DND-41 (cell line): ENCODE measurements at places on chromosomes 3 and 15.

DNA sequence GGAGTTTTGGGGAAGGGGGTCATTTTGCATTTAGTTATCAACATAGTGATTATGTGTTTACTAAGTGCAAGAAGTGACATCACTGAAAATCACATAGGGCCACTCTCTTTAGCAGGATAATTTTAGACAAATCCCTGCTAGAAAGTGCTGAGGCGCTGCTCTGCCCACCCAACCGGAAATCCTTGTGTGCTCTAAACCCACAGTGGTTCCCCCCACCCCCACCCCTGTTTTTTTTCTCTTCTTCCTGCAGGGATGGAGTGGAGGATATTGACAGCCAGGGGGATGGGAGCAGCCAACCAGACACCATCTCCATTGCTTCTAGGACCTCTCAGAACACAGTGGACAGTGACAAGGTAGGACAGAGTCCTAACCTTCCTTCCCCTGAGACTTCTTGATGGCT is 234.2 kb upstream of the UMPS start:
- DNase-seq = no peak

- no peak for DNase-seq
Measured at GRCh38 chr15:69305933-69306568, 7.3 kb downstream of the PAQR5 start.

DNA sequence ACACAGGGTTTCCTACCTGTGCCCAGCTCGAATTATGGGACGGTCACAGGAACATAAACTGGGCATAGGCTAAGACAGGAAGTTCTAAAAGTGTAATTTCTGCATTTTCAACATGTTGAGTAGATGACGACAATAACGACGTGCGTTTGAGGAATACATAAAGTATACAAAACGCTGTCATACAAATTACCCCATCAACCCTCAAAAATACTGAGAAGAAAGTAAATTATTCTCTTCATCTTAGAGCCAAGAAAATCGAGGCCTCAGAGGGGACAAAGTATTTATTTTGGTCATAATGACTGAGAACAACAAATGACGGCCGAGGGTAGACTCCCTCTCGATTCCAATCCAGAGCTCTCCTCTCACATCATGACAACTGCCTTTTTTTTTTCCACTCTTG is 60.8 kb downstream of the RUBCN start:
- no peak for DNase-seq

DNA sequence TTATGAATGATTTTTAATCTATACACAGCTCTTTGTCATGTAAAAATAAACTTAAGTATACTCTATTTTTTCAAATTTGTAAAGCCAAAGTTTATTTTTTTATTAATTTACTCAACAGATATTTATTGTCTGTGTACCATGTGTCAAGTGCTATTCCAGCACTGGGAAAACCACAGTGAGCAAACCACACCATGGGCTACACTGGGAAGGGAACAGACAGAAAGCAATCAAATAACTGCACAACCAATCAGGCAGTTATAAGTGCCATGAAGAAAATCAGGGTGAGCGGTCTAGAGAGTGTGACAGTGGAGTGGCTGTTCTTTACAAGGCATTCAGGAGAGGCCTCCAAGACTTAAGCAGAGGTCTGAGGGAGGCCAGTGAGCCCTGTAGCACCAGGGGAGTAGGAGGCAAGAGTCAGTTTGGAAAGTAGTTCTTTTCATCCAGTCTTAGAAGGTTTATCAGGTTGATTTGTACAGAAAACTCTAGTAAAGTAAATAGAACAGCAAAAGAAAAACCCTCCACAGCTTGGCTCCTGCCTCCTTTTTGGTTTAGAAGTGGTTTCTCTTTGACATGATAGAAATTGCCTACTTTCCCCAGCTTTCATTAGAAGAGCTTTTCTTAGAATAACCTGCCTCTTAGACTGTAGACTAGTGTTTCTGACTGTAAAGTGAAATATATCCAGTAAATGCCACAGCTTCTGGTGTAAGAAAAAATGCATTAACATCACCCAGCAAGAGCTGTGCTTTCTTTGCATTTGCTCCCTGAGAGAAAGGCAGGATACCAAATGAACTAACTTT is 13.7 kb downstream of the EIF2AK4 start:
- DNase-seq = no peak

GRCh38 chr3:114114719-114115118 is 58.2 kb downstream of the QTRT2 start:
- no peak for DNase-seq

DNA sequence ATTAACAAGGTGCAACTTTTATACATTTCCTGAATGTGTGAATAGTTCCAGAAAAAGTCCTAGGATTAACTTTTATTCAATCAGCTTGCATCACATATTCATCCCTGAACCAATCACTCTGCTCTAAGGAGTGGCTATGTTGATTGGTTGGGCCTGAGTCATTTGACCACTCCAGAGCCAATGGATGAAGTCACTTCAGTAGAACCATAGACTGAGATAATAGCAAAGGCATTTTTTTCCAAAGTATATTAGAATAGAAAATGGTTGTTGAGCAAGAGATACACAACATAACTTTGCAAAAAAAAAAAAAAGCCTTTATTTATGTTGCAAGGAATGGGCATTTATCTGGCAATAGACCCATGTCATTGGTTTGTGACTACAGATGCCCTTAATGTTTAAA is 55.5 kb upstream of the AGTR1 start:
- DNase-seq = no peak

DNA sequence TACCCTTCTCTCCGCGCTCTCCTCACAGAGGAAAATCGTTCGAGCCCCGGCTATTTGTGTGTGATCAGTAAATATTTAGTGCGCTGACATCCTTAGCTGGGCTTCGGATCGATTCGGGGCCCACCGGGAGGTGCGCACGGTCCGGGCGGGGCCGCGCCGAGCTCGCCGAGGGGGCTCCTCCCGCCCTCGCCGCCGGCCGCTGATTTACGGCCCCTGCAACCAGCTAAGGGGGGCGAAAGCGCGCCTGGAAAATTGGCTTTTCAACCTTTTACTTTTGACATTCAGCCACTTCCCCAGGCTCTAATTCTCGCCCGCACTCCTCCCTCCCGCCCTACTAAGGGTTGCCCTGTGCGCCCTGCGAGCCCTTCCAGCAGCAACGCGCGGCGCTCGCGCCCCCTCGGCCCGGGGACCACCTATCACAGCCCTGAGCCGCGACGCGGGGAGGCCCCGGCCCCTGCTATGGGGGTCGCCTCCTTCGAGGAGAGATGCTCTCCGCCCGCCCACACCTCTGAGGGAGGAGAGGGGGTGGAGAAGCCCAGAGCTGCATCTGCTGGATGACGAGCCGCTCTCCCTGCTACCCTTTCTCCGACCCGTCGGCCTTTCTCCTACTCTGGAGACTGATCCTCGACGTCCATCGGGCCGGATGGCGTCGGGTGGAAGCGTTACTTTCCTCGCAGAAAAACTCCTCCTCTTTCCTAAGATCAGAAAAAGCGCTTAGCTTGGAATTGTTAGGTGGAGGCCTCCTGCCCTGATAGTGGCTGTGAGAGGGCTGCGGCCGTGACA is 7.8 kb upstream of the NR2F2 start:
- DNase-seq = no peak

- no peak for DNase-seq
Measured at GRCh38 chr3:50326182-50326541, 1.9 kb downstream of the TUSC2 start.

GRCh38 chr15:90994059-90994416 is 297 bp downstream of the PRC1 start:
- DNase-seq = no peak

DNA sequence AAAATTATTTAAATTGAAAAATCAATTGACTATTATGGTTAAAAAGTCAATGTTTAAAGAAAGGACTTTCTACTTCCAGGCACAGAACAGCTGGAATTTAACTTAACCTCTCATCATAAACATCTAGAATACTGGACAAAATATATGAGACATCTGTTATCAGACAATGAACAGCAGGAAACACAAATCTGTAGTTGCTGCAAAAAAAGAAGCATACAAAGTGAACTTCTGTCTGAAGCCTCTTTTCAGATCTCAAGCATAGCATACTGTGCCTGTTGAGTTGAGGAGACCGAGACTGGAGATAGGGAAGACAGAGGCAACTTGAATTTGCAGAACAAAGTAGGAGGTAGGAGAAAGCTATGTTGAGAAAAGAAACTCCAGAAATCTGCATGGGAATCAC is 140.0 kb upstream of the CBLB start:
- DNase-seq = no peak

GRCh38 chr15:76340803-76341365 is 4.3 kb downstream of the ISL2 start:
- no peak for DNase-seq

DNA sequence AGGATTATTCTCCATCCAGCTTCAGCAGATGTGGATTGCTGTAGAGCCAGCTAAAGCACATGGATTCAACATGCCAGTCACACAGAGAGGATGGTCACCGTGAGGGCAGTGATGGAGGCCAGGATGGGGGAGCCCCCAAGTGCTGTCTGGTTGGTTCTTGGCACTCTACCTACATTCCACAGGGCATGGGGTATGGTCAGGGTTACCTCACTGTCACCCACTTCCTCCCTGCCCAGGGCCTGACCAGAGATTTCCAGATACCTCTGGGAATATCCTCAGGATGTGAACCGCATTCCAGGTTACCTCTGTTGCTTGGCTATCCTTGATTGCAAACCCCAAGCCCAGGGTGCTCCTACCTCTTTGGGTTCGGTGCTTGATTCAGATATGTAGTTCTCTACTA is 147.3 kb upstream of the TRIM42 start:
- DNase-seq = no peak

DNA sequence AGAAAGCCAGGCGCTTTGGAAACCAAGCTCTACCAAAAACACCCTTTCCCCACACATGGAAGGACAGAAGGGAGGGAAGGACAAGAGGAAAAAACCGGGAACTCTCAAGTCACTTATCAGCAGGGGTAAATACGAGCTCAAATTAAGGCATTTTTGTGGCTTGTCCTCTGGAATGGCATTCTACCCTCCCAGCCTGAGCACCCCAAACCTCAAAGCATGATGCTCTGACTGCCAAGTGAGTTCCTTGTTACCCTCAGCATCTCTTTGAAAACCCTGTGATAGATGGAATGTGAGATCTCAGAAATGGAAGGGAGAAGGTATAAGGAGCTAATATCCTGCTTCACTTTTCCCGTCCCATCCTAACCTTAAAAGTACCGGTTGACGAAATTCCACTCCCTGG is 8.1 kb upstream of the CSPG5 start:
- no peak for DNase-seq

DNA sequence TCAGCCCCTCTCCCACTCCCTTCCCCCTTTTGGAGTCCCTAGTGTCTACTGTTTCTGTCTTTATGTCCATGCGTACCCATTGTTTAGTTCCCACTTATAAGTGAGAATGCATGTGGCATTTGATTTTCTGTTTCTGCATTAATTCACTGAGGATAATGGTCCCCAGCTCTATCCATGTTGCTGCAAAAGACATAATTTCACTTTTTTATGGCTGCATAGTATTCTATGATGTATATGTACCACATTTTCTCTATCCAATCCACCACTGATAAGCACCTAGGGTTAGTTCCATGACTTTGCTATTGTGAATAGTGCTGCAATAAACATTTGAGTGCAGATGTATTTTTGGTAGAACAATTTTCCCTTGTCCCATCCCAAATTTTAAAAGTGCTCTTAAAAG is 34.2 kb upstream of the RSL24D1 start:
- no peak for DNase-seq

- DNase-seq = no peak
Measured at GRCh38 chr3:150874666-150875219, 30.5 kb downstream of the MINDY4B start.
